Naive thymus-derived CD4-positive, alpha-beta T cell (primary cell): ENCODE measurements at places on chromosomes 2 and 18. TPM values are rescaled to one million over a fixed set of nuclear protein-coding genes. Genes with fewer than 3 reads are reported as not detected.
A peak's percentile ranks its signal among the peaks of the same experiment; 100 is the strongest.

GRCh38 chr2:172083628-172084394, 1.5 kb upstream of the DLX1 start:
- DNase-seq: no peak

- DNase-seq: no peak
Measured at GRCh38 chr2:236785611-236786057, 216.0 kb downstream of the ACKR3 start.

GRCh38 chr2:36002941-36003340, 352.6 kb upstream of the CRIM1 start:
- DNase-seq: no peak

GRCh38 chr18:33052886-33053285, 280.1 kb upstream of the KLHL14 start:
- DNase-seq: no peak

- DNase-seq: no peak
Measured at GRCh38 chr18:35974181-35974580, 1.7 kb downstream of the RMP24 start.

- no peak for DNase-seq
Measured at GRCh38 chr18:62024983-62025382, 132.2 kb upstream of the RNF152 start.

DNA sequence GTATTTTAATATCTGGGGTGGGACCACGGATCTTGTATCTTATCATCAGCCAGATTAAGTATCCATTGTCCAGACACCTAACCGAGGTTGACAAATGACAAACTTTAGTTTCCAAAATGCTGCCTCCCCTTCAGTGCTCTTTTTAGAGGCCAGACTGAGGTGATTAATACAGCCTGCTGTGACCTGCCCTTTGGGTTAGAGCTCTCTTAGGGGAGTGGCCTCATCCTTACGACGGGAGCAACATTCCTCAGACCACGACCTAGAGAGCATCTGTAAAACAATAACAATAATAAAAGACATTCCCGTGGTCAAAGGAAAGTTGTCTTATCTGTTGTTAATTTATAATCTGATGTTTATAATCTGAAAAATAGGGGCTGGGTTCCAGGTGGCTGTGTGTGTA, 405.3 kb downstream of the LPIN1 start:
- no peak for DNase-seq

DNA sequence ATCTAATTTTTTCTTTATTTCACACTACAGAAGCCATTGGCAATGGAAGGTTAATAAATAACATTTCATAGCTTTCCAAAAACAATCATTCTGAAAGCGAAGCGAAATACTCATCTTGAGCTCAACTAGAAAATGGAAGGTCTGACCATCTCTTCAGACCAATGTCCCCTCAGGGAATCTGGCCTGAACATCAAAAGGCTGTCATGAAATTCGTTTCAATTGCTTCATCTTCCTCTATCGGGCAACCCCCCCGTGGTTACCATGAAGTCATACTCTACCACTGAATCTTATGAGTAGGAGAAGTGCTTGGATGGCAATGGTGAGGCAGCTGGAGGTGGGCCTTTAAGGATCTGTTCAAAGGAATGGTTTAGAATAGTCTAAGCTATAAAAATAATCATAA, 22.9 kb upstream of the CYTIP start:
- no peak for DNase-seq

- no peak for DNase-seq
Measured at GRCh38 chr2:54699665-54700064, 23.8 kb upstream of the EML6 start.

DNA sequence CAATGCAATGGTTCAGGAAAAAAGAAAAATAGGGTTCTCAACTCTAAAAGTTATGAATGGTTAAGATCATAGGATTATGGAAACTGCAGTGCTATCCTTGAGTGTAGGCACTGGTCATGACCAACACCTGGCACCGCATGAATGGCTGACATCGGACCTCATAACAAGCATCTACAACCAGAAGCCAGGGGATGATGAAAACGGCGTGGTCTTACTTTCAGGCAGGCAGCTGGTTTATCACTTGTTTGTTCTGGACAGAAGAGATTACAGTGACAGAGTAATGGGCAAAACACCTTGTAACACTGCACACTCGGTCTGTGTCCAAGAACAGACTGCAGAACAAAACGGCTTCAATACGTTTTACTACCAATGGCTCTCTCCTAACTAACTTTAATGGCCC, 132.8 kb downstream of the STK39 start:
- DNase-seq: no peak

DNA sequence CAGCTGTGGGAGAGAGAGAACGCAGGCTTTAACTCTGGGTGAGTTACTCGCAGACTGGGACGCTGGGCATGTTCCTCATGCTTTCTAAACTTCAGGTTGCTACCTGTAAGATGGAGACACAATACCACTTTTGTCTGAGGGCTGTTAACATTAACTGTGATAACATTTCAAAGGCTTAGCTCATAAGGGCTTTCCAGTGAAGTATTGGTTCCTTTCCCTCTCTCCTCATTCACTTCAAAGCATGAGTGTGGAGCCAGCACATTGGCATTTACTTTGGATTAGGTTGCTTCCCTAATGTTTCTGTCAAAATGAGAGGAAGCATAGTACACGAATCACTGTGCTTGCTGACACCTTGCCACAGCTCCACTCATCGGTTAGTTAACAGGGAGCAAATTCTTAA, 30.2 kb downstream of the INSIG2 start:
- no peak for DNase-seq

DNA sequence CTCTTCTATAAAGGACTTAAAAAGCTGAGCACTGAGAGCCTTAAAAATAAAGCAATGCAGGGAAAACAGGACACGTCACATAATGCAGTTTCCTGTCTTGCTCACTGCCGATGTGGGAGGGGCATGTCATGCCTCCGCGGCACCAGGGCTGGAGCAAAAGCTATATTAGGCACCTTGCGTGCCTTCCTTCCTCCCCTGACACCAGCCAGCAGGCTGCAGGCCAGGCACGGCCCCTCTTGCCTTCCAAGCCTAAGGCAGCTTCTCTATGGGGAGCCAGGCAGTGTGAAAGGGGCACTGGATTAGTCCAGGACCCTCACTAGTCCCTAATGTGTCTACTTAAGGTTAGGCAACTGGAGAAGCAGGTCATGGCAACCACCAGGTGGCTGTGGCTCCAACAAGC, 26.3 kb downstream of the MRPL35 start:
- peak; percentile 57 for DNase-seq

Gene GTF2A1L
- not detected for polyA plus RNA-seq
